ENCODE measurements at places on chromosomes 12 and 14. TPM values are rescaled to one million over a fixed set of nuclear protein-coding genes. Genes with fewer than 3 reads are reported as not detected.
A peak's percentile ranks its signal among the peaks of the same experiment; 100 is the strongest.

Gene NEUROD4
- not detected for total RNA-seq

DNA sequence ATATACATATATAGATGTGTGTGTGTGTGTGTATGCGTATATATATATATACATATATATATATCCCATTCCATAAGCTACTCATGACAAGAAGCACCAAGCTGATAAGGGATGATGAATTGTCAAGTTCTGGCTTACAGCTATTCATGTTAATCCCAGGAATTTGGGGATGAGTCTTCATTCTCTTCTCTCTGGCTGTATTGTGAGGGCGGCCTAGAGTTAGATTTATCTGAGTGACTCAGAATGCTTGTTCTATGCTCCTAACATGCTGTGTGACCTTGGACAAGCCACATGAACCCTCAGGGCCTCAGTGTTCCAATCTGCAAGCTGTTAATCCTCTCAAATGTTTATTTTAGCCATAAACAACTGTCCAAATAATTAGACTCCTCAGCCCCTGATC is 749.0 kb downstream of the MED13L start:
- no peak for DNase-seq

DNA sequence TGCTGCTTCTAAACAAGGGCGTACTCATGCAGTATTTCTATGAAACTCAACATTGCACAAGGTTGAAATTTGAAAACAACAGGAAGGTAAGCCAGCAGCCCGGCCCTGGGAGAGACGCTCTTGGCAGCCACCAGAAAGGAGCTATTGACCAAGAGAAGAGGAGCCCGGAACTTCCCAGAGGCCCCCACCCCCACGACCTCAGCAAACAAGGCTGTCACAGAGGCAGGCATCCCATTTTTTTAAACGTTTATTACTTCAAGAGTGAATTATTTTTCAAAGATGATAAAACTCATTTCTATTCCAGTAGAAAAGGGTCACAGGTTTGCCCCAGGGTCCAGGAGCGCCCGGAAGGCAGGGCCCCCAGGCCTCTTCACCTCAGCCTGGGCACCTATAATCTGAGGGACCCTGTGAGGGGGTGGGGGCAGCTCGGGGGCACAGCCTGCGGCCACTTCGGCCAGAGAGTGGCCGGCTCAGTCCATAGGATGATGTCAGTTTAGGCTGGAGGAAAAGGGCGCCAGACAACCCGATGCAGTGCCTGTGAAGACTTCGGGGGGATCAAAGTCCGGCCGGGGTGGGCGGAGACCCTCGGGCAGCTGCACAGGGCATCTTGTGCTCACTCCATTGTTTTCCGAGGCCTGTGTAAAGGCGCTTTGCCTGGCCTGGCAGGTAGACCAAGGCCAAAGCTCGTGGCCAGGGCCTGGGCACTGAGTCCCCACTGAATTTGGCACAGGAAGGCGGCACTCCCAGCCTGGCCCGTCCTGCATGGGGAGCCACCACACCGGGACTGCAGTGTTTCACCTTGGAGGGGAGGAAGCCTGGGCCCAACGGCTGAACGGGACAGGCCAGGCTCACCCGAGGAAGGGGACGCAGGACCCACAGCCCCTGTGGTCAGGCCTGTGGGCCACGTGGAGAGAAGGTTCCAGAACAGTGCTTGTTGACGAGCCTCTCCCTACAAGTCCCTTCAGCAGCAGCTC is 86.0 kb downstream of the SCARB1 start:
- peak; percentile 68 for DNase-seq

- no peak for DNase-seq
Observed at GRCh38 chr14:101098641-101099040, 195.1 kb upstream of the RTL1 start.

GRCh38 chr12:87804386-87804785 is 224.8 kb downstream of the C12orf50 start:
- no peak for DNase-seq

DNA sequence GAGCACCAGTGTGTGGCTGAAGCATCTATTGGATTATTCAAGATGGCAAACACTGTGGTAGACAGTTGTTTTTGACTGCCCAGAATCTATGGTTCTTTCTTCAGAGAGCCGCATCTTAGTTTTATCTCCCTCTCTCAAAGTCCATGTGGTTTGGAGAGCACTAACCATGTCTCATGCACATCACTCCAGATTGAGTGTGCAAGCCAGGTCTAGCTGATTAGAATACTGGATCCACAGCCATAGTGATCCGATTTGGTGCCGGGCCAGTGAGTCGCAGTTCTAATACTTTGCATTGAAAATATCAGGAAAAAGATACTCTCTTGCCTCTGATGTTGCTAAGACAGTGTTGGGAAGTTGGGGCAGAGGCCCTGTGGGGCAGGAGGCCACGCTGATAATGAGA is 4.6 kb upstream of the SBNO1 start:
- DNase-seq: no peak

Gene MSRB3
- 22.3 TPM for total RNA-seq

DNA sequence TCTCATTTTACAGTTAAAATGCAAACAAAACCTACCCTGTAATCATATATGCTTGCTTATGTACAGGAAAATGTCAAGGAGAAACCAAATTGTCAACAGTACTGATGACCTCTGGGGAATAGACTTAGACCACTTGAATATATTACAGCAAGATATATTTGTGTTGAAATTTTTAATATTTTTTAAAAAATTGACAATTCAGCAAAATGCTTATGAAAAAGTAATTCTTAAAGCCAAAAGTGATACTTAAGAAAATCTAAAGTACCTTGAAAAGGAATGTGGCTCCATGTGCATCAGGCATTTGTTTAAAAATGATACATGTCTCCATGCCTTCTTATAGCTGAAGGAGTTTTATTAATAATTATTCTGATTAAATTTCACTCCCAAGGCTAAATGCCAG is 49.2 kb downstream of the PTPN21 start:
- no peak for DNase-seq

DNA sequence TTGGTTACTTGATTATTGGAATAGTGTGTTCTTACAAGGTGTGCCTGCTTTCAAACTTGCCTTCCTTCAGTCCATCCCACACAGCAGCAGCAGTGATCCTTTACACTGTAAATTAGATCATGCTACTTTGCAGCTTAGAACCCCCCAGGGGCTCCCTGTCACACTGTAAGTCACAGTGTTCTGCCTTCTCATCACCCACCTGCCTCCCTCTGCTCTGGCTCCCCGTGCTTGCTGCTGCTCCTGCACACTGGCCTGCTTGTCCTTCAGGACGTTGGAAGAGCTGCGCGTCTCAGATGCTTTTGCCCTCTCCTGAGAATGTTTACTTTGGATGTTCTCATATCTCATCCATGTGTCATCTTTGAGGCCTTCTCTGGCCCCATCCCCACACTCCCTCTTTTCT is 27.3 kb downstream of the ZC3H14 start:
- no peak for DNase-seq

- no peak for DNase-seq
Observed at GRCh38 chr14:35416108-35416750, 11.7 kb upstream of the NFKBIA start.

DNA sequence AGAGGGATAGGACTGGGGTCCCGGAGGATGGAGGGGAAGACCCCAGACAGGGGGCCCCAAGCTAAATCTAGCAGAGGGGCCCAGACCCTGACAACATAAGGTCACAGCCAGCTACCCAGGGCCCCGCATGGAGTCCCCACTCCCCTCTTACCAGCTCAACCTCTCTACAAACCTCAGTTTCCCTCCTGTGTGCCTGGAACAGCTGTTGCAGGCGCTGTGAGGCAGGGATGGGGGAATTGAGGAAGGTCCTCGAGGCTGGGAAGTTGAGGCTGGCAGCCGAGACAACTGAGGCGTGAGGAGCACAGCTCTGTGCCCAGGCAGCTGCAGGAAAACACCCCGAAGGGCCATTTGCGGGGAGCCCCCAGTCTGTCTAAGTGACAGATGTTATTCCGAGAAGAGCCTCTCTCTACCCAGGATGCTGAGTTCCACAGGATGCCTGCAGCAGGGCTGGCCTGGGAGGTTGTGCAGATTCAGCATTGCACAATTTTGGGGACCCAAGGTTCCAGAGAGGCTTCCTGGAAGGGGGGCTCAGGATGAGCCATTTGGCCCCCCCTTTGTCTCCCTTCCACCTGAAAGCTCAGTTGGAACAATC is 42.7 kb upstream of the NCOR2 start:
- no peak for DNase-seq

Gene CMA1
- total RNA-seq: not detected

DNA sequence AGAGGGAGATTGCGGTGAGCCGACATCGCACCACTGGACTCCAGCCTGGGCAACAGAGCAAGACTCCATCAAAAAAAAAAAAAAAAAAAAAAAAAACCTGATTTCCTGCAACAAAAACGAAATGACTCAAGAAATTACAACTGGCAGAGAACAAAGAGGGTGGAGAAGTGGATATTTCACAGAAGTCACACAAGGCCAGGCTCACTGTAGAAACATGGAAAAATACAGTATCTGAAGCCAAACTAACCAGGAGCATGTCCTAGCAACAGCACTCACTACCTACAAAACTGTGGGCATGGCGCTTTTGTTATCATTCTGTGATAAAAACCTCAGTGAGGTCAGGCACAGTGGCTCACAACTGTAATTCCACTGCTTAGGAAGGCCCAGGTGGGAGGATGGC is 11.7 kb upstream of the MMP17 start:
- no peak for DNase-seq

Gene MYF5
- not detected for total RNA-seq

GRCh38 chr14:65434216-65434850 is 21.8 kb downstream of the FUT8 start:
- no peak for DNase-seq

GRCh38 chr12:119630962-119631550 is 36.9 kb upstream of the PRKAB1 start:
- no peak for DNase-seq

Gene SYCP3
- not detected for total RNA-seq

- DNase-seq: no peak
Observed at GRCh38 chr12:12822886-12823285, 9.7 kb downstream of the DDX47 start.

Gene SLC10A1
- total RNA-seq: not detected

- no peak for DNase-seq
Observed at GRCh38 chr12:108162207-108162606, 33.1 kb downstream of the WSCD2 start.

- no peak for DNase-seq
Observed at GRCh38 chr14:100950024-100950423, 46.5 kb upstream of the RTL1 start.

Gene NPFF
- 1.1 TPM for total RNA-seq

DNA sequence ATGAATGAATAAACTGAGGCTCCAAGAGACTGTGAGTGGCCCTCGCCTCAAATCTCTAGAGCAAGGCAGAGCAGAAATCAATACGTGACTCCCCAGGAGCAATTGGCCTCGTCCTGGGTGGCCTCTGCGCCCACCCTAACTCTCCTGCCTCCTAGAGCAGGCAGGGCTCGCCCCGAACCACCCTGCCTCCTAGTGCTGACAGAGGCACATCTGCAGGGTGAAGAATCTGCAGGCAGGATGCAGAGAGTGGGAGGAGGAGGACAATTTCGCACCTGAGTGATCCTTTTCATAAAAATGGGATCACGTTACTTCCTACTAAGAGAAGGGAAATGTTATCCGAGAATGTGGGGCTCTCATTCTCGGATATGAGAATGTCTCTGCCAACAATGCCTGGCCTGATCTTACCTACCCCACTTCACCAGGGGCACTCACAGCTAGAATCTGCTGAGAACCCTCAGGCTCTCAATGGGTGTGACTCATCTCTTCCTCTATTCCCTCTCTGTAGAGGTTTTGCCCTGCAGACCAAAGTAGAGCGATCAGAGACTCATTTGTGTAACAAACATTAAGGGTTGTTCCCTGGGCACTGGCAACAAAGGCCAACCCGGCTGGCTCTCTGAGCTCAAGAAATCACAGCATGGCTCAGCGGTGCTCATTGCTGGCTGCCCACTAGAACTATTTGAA is 61.7 kb upstream of the BCL2L14 start:
- no peak for DNase-seq

GRCh38 chr12:14284184-14284722 is 81.2 kb upstream of the ATF7IP start:
- peak; percentile 89 for DNase-seq

DNA sequence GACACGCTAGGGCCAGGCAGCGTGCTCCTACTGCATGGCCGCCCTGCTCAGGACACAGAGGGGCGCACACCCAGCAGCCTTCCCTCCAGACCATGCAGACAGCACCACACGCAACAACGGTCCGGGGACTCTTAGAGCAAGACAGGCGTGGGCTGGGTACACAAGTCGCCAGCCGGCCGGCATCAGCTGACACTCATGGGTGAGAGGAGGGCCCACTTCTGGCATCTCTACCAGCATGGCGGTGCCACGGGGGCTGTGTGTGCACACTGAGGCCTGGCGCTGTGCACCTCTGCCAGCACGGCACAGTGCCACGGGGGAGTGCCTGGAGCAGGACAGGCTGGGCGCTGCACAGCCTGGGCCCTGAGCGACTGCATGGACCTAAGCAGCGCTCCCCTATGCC is 6.7 kb upstream of the BTBD6 start:
- DNase-seq: no peak

Gene TNS2
- total RNA-seq: 249 TPM

GRCh38 chr12:1179128-1179527 is 188.1 kb downstream of the ERC1 start:
- no peak for DNase-seq

Gene FGF23
- total RNA-seq: not detected

- no peak for DNase-seq
Observed at GRCh38 chr12:84134797-84135366, 777.7 kb downstream of the SLC6A15 start.

GRCh38 chr14:99410019-99410418 is 70.6 kb downstream of the SETD3 start:
- no peak for DNase-seq

Data from ovary (tissue), 10 donors.